ENCODE measurements at places on chromosomes 4 and X. TPM values are rescaled to one million over a fixed set of nuclear protein-coding genes. Genes with fewer than 3 reads are reported as not detected.

DNA sequence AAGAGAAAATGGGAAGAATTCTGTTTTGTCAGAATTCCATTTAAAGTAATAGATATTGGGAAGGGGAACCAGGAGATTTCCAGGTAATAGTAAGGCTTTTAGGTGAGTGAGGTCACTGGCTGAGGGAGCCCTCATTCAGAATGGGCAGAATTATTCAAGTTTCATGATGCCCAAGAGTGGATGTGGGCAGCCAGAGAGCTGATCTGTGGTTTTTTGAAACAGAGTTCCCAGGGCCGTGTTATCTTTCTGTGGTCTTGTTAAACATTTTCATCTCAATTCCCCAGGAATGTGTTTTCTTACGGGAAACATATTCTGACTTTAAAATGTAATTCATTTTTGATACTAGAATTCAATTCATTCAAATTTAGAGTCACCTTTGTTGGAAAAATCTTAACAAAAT is 182.0 kb upstream of the AADAT start:
- peaks cover 14% of the 10 kb centered on the region for H3K27me3 ChIP-seq
- no peaks in the 10 kb centered on the region for H3K4me1 ChIP-seq
- DNase-seq = no peak
- H3K27ac ChIP-seq = no peak overlapping the region
- no peaks in the 10 kb centered on the region for H3K36me3 ChIP-seq

The MAGEB2 gene
- total RNA-seq = not detected

- no peak for DNase-seq
- H3K36me3 ChIP-seq = no peaks in the 10 kb centered on the region
- H3K27me3 ChIP-seq = peaks cover 4% of the 10 kb centered on the region
These were observed 102.0 kb upstream of the LSM6 start for GRCh38 chr4:146073517-146073916.

The PACRGL gene
- 20.0 TPM for total RNA-seq

DNA sequence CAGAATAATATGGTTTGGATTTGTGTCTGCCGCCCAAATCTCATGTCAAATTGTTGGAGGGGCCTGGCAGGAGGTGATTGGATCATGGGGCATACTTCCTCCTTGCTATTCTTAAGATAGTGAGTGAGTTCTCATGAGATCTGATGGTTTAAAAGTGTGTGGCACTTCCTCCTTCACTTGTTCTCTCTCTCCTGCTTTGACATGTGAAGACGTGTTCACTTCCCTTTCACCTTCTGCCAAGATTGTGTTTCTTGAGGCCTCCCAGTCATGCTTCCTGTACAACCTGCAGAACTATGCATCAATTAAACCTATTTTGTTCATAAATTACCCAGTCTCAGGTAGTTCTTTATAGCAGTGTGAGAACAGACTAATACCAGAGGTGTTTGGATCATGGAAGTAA is 325.7 kb upstream of the GIMD1 start:
- no peak overlapping the region for H3K27ac ChIP-seq
- H3K4me1 ChIP-seq = peaks cover 28% of the 10 kb centered on the region
- no peaks in the 10 kb centered on the region for H3K36me3 ChIP-seq
- H3K27me3 ChIP-seq = no peaks in the 10 kb centered on the region
- H3K4me3 ChIP-seq = no peak overlapping the region
